Memory B cell (primary cell): ENCODE measurements at places on chromosomes 11 and 22.

DNA sequence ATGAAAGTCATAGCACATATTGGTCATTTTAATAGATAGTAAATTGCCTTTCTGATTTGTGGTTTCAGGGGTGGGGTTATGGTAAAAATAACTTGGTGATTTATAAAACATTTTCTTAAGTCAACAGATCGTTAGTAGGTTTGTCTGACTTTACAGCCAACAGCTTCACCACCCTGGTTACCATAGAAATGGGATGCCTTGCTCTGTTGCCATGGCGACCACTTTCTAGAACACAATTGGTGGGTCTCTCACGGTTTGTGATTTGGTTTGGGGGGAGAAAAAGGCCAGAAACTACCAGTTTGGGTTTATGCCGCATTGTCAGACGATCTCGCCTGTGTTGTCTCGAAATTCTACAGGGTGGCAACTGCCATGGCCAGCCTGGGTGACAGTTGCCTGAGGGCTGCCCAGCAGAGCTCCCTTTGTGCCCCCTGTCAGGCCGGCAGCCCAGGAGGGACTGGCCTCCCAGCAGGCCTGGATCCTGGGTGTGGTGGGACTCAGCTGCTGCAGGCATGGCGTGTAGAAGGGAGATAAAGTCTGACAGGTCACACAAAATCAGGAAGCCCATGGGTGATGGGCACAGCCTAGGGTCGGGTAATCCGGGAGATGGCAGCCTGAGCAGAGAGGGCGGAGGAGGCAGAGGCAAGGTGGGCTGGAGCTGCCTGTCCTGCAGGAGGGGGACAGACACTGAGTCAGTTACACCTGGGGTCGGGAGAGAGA is 30.9 kb downstream of the KCNC1 start:
- DNase-seq: no peak

DNA sequence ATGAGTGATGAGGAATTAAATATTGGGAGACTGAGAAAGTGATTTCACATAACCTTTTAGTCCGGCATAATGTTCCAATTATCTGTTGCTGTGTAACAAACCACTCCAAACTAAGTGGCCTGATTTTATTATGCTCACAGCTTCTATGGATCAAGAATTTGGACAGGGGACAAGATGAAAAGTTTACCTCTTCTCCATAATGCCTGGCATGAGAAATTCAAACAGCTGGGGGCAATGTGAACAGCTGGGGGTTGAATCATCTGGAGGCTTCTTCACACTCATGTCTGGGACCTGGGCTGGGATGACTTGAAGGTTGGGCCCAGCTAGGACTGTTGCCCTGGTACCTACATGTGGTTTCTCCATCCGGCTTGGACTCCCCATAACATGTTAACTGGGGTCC is 99.4 kb upstream of the DRD2 start:
- no peak for DNase-seq

GRCh38 chr11:114242032-114242431 is 54.2 kb upstream of the NNMT start:
- no peak for DNase-seq

DNA sequence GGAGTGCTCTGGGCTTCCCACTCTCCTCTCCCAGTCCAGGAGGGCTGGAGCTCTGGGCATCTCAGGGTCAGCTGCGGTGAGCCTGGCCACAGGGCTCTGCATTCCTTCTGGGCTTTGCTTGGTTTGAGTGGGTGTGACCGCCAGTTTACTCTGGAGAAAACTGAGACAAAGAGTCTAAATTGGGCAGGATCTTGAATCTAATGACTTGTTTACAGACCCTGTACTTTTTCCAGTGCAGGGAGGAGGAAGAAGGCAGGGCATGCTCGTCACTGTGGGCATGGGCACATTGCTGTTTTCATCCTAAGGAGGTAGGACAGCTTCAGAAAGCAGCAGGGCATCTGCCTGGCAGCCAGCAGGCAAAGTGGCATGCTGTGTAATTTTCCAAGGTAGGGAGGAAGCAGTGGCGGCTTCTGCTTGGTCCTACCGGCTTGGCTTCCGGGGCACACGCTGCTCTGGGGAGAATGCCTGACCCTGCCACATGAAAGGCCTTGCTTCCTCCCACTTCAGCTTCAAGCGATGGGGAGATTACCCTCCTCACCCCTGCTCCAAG is 22.9 kb downstream of the FLI1 start:
- DNase-seq: no peak

GRCh38 chr11:121887976-121888557 is 227.9 kb downstream of the BLID start:
- no peak for DNase-seq

GRCh38 chr22:41907436-41908401 is 7.2 kb downstream of the SHISA8 start:
- DNase-seq: no peak

- DNase-seq: no peak
These were observed 4.5 kb downstream of the CPT1B start for GRCh38 chr22:50573491-50574382.

- DNase-seq: no peak
These were observed 67.3 kb downstream of the GAS2 start for GRCh38 chr11:22733475-22734248.

DNA sequence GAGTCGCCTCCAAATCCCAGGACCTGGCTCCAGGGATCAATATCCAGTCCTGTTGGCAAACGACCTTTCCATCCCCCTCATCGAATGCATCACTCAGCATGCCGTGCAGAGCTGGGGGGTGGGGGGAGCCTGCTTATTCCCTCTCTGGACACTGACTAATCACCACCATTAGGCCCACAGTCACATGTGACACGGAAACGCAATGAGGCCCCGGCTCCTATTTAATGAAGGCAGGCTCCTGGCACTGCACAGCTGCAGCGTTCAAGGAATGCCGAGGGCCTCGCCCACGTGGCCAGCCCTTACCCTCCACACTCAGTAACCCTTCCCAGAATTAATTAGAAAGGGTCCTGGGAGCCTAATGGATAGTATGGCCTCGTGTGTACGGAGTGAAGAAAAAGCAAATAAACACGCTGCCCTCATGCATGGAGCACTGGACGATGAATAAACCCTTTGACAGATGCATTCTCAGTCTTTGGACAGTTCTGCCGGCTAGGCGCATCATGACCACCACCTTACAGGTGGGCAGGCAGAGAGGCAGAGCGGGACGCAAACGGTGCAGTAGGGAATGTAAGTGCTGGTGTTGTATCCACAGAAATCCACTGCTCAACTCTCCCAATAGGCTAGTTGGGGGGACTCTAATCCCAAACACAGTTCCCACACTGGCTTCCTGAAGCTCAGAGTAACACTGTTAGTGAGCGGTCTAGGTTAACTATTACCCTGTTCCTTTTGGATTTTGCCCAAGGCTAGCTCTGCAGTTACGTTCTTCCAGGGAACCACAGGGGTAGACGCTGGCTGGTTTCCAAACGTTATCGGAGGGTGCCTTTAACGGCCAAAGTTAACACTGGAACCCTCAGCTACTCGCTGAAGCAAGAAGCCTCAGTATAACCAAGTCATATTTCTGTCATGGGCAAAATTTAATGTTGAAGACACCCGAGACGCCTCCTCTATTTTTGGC is 490.1 kb downstream of the OPCML start:
- no peak for DNase-seq

DNA sequence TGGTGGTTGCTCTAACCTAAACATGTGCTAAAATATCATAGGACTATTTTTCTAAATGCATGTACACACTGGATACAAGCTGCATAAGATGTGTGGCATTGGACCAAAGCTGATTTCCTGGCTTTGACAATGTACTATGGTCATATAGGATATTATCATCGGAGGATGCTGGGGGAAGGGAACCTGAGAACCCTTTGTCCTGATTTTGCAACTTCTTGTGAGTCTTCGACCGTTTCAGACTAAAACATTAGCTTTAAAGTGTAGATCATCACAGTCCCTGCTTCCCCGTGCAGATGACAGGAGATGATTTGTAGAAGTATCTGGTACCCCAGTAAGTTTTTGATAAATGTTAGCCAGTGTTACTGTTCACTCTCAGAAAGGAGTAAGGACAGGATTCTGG is 554.7 kb downstream of the MIAT start:
- DNase-seq: no peak

- DNase-seq: no peak
These were observed 7.8 kb upstream of the DUSP18 start for GRCh38 chr22:30675436-30675835.

- DNase-seq: no peak
These were observed 17.3 kb downstream of the PACSIN2 start for GRCh38 chr22:42997582-42998090.

GRCh38 chr22:24591286-24591830 is 1.5 kb downstream of the LRRC75B start:
- no peak for DNase-seq

DNA sequence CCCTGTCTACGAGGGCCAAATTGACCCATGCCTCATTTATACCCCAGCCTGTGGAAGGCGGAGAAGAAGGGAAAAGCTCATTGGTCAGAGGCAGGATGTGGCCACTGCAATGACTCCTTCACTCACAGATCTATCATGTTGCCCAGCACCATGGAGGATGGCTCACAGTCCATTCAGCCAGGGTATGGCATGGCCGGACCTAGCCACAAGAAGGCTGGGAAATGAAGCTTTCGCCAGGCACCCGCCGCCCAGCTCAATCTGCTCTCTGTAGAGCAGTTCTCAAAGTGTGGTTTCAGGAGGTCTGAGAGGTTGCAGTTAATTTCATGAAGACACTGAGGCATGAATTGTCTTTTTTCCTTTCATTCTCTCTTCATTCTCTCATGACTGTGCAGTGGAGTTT is 40.6 kb upstream of the LINC01488 start:
- no peak for DNase-seq

DNA sequence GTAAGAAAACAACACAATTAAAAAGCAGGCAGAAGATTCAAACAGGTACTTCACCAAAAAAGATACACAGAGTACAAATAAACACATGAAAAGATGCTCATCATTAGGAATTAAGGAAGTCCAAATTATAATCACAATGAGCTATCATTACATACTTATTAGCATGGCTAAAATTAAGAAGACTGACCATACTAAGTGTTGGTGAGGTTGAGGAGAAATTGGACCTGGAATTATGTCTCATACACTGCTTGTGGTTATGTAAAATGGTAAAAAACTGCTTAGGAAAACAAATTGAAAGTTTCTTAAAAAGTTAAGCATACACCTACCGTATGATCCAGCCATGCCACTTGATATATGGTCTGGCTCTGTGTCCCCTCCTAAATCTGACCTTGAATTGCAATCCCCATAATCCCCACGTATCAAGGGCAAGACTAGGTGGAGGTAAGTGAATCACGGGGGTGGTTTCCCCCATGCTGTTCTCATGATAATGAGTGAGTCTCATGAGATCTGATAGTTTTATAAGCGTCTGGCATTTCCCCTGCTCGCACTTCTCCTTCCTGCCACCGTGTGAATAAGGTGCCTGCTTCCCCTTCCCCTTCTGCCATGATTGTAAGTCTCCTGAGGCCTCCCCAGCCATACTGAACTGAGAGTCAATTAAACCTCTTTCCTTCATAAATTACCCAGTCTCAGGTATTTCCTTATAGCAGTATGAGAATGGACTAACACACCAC is 4.8 kb downstream of the SAAL1 start:
- DNase-seq: no peak

GRCh38 chr11:945986-946385 is 20.3 kb downstream of the AP2A2 start:
- DNase-seq: no peak

GRCh38 chr11:84714316-84714780 is 912.8 kb downstream of the DLG2 start:
- DNase-seq: no peak
